ENCODE measurements at places on chromosomes 16 and 17.

GRCh38 chr17:71458322-71458721 lies 662.5 kb upstream of the SOX9 start:
- DNase-seq = no peak

DNA sequence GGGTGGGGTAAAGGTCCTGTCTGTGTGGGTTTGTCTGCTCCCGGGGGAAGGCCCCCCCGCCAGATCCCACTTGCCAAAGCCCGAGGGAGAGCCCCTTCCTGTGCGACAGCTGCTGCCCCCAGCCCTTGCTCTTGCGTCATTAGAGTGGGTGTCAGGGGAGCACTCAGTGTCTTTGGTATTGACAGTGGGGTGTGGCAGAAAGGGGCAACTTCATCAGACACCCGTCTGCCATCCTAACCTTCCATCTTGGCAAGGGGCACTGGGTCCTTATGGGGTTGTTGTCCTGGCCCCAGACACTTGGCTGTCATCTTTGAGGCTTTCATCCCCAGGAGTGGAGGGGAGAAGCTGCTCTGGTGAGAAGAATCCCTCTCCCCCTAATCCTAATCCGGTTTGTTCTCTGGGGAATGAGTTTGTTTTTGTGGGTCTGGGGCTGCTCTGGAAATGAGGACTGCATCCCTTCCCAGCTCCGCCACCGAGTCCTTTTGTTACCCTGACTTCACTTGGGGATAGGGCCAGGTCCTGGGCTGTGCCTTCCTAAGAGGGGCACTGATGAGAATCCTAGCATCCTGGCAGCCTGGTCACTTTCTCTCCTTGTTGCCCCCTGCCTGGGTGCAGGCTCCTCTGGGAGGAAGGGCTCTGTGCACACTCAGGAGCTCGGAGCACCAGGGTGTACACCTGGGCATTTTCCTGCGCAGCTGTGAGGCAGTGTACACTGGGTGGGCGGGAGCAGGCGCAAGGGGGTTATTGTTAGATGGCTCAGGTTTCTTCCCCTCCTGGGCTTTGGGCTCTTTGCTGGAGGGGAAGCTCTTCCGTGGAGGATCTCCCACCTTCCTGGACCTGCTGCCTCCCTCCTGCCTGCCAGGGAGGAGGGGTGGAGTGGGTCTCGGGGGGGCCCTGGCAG lies 21.1 kb downstream of the GJD3 start:
- DNase-seq = no peak

GRCh38 chr16:48008011-48008525 lies 147.7 kb downstream of the ABCC12 start:
- DNase-seq = no peak

- DNase-seq = no peak
These were observed 220.4 kb upstream of the MYOCD start for GRCh38 chr17:12445331-12445730.

DNA sequence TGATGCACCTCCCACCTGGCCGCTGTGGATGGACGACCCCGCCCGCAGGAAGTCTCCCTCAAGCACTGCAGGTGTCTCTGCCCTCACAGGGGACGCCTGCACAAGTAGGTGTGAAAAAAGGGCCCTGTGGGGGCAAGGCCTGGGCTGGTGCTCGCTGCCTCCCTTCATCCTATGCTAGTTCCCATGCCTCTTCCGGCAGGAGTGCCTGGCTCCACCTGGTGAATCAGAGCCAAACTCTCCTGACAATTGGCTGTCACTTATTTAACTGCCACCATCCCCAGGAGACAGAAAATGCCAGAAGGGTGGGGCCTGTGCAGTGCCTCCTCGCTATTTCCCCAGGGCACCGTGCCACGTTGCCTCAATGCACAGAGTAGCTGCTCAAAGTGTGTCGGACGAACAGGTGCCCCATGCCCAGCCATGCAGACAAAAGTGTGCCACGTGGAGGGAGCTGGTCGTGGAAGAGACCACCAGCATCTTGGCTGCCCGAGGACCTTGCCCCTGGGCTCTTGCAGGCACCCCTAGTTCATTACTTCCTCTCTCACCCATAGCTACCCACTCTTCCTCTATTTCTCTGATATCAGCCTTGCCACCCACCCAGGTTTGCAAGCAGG lies 170.7 kb downstream of the SEC14L1 start:
- DNase-seq = no peak

GRCh38 chr17:16027708-16028584 lies 28.3 kb downstream of the TTC19 start:
- DNase-seq = peak; percentile 83

GRCh38 chr16:56192986-56193945 lies 2.0 kb downstream of the GNAO1 start:
- no peak for DNase-seq

DNA sequence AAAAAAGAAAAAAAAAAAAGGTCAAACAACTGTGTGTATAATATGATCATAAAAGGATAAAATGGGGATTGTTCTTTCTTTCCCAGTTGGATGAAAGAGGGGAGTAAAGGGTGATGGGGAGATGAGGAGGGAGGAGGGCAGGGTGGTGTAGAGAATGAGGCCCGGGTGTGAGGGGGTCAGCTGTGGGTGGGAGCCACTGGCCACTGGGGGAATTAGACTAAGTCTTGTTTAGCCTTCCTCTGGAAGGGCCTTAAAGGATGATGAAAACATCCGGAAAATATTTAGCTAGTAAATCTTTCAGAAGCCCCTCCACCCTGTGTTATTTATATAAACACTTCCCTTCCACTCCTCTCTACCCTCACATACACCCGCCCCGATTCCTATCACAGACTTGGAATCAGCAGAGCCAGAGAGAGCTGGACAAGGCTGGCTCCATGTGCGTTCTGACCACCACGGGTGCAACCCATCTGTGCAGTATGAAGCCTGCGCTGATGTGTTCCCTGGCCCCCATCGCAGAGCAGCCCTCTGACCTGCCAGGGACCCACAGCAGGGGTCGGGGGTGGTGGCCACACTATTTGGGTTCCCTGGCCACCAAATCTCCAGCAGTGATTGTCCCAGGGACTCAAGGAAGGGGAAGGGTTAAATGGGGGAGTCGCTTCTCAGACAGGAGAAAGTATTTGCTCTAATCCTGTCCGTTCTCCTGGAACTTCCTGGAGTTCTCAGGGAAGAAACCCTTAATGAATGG lies 72.7 kb downstream of the GAS7 start:
- DNase-seq = no peak

DNA sequence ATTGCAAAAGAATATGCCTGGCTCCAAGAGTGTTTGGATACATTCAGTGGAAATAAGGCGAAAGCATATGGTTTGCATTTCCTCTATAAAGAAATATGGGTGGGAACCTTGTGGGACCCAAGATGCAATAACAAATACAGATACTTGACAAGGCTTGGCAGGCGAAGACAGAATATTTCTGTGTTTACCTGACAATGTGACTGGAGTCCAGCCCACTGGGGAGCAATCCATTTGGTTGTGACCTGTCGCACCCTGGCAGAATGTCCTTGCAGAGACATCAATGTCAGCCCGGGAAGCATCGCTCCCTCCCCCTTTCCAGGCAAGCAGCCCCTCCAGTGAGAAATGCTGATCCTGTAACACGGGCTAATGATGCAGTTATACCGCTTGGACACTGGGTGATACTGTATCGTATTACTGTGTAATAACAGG lies 296.6 kb downstream of the MAF start:
- DNase-seq = no peak

GRCh38 chr16:2429771-2430663 lies 770 bp downstream of the CCNF start:
- DNase-seq = no peak

- DNase-seq = no peak
These were observed 197.7 kb upstream of the CIBAR2 start for GRCh38 chr16:85309656-85310587.

GRCh38 chr17:4189280-4189679 lies 46.3 kb downstream of the CYB5D2 start:
- DNase-seq = no peak

- no peak for DNase-seq
These were observed 386.7 kb upstream of the ZFHX3 start for GRCh38 chr16:73434621-73435020.

GRCh38 chr17:13272296-13272695 lies 254.5 kb upstream of the ELAC2 start:
- no peak for DNase-seq

DNA sequence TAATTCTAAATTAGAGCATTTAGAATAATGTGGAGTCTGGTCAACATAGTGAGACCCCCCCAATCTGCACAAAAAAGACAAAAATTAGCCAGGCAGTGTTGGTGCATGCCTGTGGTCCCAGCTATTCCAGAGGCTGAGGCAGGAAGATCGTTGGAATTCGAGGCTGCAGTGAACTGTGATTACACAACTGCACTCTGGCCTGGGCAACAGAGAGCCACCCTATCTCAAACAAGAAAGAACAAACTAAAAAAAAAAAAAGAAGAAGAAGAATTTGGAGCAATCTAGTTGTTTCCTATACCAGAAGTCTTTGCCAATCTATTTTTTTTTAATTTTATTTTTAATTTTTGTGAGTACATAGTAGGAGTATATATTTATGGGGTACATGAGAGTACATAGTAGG lies 6.0 kb downstream of the CETP start:
- no peak for DNase-seq

- no peak for DNase-seq
These were observed 118.4 kb upstream of the CDC42EP4 start for GRCh38 chr17:73430165-73430680.

- no peak for DNase-seq
These were observed 6.9 kb downstream of the SNTB2 start for GRCh38 chr16:69193855-69194254.

GRCh38 chr17:77323413-77324171 lies 182.8 kb downstream of the SEC14L1 start:
- no peak for DNase-seq

- no peak for DNase-seq
These were observed 3.4 kb upstream of the SSTR5 start for GRCh38 chr16:1069154-1069553.

DNA sequence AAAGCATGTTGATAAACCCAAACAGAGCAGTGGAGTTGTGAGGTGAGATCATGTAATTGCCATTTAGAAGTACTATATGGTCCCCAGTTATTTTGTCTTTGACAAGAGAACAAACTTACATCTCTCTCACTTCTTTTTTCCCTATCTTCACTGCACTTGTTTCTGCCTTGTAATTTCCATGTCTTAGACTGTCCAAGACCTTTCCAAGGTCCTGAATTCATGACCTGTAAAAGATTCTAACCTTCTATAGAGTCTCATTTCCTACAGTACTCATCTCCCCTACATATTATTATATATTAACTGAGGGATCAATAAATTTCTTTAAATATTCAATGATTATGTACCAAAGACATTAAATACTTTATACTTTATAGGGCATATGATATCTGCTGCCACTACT lies 295.3 kb upstream of the KIF2B start:
- no peak for DNase-seq

DNA sequence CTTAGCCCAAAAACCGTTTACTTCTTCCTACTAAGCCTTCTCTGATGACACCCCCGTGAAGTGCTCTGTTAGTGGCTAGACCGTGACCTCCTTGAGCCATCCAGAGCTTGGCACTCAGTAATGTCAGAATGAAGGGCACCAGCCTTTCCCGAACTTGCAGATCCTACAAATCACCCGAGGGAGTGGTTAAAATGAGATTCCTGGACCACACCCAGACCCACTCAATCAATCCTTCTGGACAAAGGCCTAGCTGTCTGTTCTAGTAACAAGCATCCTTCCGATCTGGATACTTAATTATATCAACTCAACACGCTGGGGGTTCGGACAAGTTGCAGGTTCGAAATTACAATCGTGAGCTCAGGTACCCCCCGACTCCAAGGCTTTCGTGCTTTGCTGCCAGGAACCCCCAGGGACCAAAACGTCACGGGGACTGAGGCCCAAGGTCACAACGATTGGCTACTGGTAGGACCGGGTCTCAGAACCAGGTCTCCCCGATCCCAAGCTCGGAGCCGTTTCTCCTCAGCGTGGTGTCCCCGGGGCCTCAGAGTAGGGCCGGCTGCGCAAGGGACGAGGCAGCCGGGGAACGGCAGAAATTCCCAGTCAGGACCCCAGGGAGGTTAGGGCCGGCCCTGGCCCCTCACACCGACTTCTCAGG lies 527 bp downstream of the CIAPIN1 start:
- DNase-seq = peak; percentile 1

- no peak for DNase-seq
These were observed 148.2 kb upstream of the GOT2 start for GRCh38 chr16:58882292-58882691.

Measured in amniotic stem cell (primary cell).